ENCODE measurements at places on chromosomes 4 and X. TPM values are rescaled to one million over a fixed set of nuclear protein-coding genes. Genes with fewer than 3 reads are reported as not detected.

The PDGFRA gene
- 81.8 TPM for total RNA-seq

The UXT gene
- total RNA-seq: 129 TPM

The TMPRSS11F gene
- not detected for total RNA-seq

DNA sequence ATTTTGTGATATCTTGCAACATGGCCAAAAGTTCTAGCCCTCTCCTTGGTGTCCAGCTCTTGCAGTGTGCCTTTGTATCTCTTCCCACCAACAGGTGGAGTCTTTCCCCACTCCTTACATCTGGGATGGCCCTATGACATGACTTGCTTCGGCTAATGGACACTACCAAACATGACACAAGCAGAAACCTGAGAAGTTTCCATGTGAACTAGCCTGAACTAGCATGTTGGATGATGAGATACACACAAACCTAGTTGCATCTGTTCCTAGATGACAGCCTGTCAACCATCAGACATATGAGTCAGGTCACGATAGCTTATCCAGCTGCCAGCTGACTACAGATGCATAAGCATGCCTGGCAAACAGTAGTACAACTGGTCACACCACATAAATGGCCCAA, 207.5 kb upstream of the FTHL17 start:
- no peak for DNase-seq

GRCh38 chr4:7539659-7540058, 104.9 kb upstream of the PSAPL1 start:
- no peak for DNase-seq

- DNase-seq: no peak
Observed at GRCh38 chr4:174383783-174384182, 100.1 kb downstream of the CEP44 start.
